Activated CD8-positive, alpha-beta memory T cell treated with anti-CD3 and anti-CD28 coated beads for 48 hours (primary cell): ENCODE measurements at places on chromosomes 1 and 21.

GRCh38 chr1:68185743-68186142, 46.6 kb downstream of the WLS start:
- DNase-seq: no peak

DNA sequence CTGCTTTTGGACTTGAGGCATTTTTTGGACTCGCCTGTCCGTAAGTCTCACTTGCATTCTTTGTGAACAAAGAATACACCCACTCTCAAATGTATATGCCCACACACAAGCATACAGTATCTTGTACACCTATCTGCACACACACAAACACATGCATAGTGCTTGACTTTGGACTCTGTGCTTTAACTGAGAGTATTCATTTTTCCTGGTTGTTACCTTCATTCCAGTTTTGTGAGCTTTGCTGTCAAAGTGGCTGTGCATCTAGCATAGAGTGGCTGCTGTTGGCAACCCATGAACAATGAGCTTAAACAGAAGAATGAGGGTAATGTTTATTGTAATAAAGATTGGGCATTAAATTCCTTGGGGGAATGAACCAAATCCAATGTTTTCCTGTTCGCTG, 199.0 kb downstream of the PDE4B start:
- DNase-seq: no peak

DNA sequence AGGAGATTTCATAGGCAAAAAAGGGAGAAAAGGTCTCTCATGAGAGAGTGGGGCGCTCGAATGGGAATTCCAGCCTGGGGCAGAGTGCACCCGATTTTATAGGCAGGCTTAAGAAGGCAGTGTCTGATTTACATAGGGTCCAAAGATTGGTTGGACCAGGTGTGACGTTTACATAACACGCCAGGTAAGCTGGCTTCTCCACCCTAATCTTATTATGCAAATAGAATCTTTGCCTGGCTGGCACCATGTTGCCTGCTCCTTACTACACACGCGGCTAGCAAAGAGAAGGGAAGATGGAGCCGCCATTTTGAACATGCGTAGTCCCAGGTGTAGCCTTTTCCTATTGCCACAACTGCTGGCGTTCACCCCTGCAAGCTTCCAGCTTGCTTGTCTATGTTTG, 103.7 kb downstream of the SLC16A1 start:
- DNase-seq: no peak

DNA sequence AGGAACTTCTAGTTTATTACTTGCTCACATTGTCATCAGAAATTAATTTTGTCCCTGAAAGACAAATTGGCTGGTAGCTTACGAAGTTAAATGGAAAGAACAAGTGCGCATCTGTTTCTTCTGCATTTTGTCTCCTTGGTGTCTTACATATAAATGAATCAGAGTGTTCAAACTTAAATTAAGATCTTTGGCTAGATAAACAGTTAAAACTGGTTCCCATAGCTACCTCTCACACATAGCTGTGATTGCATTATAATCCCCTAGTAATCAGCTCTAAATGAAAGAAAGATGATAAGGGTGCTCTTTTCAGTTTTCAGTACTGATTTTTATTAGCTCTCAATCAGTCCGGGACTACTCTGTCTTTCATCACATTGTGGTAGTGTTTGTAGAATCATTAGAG, 124.2 kb upstream of the LMO4 start:
- DNase-seq: no peak

GRCh38 chr1:218380125-218380977, 35.2 kb downstream of the TGFB2 start:
- DNase-seq: no peak

DNA sequence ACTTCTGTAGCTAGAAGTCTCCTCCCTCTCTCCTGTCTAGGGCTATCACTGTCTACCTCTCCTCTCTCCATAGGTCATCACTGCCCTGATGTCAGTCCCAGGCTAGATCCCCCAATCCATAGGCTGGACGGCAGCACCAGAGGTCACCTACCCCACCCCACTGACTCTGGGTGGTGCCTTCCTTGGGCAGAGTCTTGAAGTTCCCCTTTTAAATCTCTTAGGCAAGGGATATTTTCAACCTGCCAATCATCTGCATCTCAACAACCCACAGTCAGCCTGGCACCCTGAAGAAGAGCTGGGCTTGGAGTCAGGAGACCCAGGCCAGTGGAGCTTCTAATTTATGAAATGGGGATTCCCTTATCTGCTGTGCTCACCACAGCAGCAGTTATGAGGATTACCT, 13.2 kb downstream of the MYBPH start:
- no peak for DNase-seq

DNA sequence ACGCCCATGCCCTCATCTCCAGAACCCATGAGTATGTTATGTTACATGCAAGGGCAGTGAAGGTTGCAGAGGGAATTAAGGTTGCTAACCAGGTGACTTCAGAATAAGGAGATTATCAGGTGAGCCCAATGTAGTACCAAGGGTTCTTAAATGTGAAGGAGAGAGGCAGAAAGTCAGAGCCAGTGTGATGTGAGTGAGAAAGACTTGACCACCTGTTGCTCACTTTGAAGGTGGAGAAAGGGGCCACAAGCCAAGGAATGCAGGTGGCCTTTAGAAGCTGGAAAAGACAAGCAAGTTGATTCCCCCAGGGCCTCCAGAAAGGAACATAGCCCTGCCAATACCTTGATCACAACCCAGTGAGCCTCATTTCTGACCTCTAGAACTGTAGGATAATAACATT, 84.7 kb upstream of the CLDN14 start:
- no peak for DNase-seq

DNA sequence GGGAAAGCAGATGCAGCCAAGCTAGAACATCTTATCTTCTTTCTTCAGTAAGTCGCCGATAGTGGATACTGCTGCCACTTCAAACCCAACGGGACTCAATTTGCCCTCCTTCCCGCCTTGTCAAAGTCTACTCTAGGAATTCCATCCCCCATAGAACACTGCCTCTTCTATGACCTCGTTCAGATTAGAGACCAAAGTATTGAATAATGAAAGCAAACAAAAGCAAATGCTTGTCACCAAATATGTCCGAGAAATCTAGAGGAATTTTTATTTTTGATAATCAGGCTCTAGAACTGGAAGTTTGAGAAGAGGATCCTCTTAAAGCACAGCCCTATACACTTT, 853 bp upstream of the RRAGC start:
- no peak for DNase-seq

- DNase-seq: no peak
Observed at GRCh38 chr1:183454377-183454776, 17.9 kb upstream of the SMG7 start.
